ENCODE measurements at places on chromosomes 2 and 18.

GRCh38 chr18:39345321-39345720 lies 1779.7 kb upstream of the CELF4 start:
- no peak for DNase-seq

DNA sequence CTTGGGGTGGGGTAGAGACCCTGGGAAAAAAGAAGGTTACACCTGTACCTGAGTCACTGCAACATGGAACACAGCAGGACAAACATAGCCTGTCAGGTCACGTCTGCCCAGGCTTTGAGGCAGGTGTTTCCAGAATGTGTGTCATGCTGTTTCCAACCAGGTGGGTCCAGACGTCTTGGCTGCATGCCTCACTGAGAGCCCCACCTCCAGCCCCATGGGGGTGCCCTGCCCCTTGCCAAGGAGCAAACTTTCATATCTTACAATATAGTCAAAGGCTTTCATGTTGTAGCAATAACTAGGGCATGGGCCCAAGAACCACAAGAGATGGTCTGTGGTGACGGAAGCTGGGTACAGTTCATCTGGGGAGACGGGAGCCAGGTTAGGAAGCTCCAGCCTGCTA lies 499.7 kb downstream of the BCL11A start:
- DNase-seq = no peak

GRCh38 chr2:200081236-200081635 lies 125.9 kb downstream of the MAIP1 start:
- no peak for DNase-seq

DNA sequence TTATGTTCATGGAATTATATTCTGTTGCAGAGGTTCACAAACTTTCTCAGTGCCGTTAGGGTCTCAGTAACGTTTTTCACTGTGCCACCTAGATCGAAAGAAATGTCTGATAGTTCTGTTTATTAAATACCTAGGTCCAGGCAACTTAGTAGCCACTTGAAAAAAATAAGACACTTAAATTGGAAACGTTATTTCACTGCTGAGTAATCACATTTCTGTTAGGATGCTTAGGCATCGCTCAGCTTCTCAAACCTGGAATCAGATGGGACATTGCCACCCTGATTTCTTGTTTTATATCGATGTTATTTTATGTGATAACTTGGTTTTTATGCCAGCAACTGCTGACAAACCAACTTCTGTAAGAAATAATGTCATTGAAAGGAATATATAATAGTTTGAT lies 36.0 kb downstream of the ACTR3 start:
- DNase-seq = no peak

DNA sequence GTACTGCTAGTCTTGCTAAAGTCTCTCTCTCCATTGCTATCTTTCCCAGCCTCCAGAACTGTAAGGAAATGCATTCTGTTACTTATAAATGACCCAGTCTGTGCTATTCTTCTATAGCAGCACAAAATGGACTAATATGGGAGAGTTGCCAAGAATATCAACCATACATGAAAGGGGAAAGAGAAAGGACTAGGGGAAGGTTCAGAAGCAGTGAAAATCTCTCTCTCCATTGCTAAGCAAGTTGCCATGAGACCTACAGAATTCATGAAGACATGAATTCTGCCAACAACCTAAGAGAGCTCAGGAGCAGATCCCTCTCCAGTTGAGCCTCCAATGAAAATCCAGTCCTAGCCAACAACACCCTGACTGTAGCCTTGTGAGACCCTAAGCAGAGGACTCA lies 3.6 kb upstream of the TRABD2A start:
- no peak for DNase-seq

GRCh38 chr18:60020107-60020925 lies 120.5 kb downstream of the PMAIP1 start:
- peak; percentile 5 for DNase-seq

- DNase-seq = no peak
These were observed 12.2 kb upstream of the PSMA8 start for GRCh38 chr18:26121476-26121875.

DNA sequence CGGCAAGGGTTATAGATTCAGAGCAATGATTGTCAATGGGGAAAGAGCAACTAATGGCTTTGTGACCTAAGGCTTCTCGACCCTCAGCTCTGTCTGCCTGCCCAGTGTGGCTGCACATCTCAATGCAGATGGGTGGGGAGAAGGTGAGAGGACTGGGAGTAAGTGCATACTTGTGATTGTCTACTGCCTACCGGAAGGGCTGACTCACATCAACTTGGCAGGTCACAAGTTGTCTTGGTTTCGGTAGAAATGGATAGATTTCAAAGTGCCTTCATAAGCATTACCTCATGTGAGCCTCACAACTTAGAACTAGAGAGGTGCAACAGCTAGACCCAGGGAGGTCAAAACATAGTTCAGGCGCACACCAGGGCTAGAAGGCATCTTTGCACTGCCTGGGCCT lies 29.4 kb downstream of the STAT1 start:
- no peak for DNase-seq

GRCh38 chr2:80852079-80852807 lies 547.7 kb upstream of the LRRTM1 start:
- peak; percentile 8 for DNase-seq

DNA sequence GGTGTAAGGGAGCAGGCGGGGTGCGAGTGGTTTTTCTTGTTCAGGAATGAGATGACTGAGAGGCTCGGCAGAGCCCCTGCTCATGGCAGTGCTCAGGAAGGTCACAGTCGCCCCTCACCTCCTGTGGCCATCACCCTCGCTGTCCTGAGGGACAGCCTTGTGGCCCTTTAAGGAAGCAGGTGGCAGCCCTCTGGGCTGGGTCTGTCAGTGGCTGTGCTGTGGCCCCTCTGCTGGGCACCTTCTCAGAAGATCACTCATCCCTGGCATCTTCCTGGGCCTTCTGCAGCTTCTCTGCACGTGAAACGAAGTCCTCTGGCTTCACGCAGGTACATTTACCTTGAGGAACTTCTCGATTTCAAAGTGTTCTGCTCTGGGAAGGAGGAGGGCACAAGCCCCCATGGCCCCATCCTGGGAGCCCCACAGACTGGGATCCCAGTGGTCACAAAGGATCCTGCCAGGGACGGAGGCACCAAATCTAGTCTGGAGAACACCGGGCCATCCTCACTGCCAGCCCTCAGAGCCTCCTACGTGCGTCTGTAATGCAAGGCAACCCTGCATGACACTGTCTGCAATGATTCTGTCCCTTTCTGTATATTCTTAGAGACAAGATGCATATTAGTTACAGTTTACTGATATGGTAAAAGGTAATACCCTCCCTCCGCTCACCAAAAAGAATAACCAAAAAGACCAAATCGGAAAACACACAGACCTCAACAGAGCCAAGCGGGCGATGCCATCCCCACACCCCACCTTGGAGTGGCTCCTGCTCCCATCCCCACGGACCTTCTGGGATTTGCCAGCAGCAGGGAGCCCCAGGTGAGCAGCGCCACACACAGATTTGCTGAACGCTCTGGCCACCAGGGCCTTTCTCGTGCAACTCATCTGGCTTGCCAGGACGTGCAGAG lies 25.9 kb upstream of the FAHD2A start:
- no peak for DNase-seq

DNA sequence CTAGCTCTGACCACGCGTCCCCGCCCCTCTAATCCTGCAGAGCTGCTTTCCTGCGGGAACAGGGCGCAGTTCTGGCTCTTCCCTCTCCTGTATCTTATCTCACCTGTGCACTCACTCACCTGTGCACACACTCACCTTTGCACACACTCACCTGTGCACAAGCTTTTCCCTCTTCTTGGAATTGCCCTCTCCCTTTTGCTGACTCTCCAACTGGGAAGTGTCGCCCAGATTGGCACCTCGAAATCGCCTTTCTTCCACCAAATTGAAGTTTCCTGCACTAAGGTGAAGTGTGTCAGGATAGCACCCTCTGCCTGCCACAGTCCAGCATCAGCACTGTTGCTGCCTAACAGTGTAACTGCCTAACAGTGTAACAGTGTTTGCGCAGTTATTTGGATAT lies 566 bp upstream of the CMPK2 start:
- DNase-seq = peak; percentile 59

DNA sequence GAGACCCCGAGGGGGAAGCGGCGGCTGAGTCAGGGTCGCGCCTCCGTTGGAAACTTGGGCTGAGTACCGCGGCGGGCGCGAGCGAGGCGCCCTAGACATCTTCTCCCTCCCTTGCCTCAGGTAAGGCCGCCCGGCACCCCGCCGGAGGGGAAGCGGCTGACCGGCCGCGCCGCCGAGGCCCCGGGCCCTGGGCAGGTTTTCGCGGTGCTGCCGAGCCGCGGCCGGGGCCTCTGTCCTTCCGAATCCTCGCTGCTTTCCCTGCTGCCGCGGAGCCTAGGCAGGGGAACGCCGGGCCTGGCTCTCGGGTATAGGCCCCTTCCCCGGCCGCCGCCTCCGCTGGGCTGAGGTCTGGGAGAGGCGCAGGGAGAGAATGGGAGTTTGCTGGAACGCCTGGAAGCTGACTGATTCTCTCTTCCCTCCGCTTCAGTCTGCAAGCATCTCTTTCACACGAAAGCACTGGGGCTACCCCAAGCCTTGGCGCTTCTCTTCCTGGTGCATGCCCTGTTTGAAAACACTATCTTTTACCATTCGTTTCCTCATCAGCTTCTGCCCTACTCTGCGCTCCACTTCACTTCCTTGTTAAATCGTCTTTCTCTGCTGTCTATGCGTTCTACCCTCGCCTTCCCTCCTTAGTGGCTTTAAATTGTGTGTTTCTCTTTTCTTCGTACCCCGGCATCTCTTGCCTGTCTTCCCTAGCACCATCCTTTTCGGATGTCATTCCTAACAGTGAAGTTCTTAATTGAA lies 652 bp downstream of the PPM1B start:
- DNase-seq = peak; percentile 74

DNA sequence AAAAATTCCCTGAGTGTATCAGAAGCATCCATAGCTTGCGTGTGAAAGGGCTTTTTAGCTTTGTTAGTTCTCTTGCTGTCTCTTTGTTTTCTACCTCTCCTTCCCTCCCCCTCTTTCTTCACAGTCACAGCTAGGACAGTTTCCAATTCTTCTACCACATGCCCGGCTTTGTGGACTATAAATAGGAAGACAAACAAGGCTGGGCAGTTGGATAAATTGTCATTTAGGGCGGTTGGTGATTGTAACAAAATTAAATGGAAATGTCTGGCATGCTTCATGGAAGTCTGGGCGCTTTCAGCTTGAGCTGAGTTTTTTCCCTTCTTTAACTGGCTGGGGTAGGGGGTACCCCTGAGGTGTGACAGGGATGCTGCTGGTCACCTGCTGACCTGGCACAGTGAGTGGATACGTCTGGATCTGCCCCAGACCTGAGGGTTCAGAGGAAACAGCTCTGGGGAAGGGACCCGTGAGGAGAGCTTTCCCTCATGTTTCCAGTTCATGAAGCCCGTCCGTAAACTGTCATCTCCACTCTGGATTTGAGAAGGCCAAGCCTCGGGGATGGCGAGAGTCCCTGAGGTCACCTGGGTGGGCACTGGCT lies 29.0 kb upstream of the GIGYF2 start:
- DNase-seq = no peak

GRCh38 chr2:61693744-61694143 lies 155.6 kb upstream of the XPO1 start:
- DNase-seq = peak; percentile 37

DNA sequence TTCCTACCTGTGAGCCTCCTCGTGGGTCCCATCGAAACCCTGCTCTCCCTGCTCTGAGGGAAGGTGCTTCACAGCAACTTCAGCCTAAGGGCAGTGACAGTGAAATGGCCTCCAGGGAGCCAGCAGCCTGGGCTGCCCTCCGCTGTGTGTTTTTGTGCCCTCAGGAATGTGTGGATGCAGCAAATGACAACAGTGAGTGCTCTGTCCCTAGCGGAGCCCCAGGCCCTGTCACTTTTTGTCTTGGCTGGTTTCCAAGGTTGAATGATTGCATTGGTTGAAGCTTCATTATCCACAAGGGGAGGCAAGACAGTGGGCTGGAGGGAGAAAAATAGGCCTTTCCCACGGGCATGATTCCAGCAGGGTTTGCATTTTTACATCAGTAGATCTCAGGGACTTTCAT lies 42.9 kb downstream of the STON1 start:
- DNase-seq = no peak

DNA sequence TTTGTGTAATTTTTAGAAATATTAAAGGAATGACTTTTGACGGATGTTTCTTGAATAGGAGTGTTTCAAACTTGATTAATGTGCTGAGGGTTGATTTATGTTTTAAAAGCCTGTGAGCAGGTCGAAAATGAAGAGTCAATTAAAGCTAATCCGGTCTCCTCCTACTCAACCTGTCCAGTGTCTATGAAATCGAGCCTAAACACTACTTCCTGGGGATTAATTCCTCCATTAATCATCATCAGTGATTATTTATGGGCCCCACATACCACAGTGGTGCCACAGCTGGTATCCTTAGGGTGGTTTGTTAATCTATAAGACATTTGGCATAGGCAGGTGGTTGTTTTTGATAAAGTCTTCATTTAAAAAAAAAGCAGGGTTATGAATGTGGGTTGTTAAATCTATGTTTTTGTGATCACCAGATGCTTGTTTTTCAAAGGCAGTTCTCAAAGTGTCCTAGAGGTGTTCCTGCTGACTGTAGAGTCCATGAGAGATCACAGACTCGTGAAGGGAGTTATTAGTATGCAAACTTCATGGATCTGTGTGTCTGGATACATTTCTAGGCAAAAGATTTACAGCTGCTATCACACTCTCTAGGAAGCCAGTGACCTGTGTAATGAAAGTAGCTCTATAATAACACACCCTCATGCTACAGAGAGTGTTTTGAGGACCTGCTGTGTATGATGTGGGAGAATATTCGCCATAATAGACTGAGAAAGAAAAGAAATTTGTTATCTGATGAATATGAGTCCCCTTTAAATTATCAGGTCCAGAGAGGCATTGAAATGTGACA lies 308.6 kb downstream of the AKAIN1 start:
- DNase-seq = no peak

DNA sequence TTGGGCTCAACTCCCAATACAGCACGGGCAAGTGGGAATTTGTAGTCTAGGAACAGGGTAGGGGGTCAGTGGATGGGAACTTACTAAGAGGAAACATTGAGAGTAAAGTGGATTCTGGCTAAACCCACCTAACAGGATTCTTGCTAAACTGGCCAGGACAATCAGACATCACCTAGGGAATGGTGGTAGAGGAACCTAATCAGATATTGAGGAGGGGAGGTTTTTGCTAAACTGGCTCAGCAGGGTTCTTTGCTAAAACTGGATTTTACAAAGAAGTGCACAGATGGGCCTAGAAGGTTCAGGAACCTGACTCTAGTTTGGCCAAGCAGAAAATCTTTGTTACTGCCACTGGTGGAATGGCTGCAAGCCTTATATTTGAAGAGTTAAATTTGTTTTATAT lies 55.9 kb downstream of the INPP4A start:
- DNase-seq = no peak
